Panc1 (cell line): ENCODE measurements at places on chromosomes 11 and 22. TPM values are rescaled to one million over a fixed set of nuclear protein-coding genes. Genes with fewer than 3 reads are reported as not detected.
A peak's percentile ranks its signal among the peaks of the same experiment; 100 is the strongest.

DNA sequence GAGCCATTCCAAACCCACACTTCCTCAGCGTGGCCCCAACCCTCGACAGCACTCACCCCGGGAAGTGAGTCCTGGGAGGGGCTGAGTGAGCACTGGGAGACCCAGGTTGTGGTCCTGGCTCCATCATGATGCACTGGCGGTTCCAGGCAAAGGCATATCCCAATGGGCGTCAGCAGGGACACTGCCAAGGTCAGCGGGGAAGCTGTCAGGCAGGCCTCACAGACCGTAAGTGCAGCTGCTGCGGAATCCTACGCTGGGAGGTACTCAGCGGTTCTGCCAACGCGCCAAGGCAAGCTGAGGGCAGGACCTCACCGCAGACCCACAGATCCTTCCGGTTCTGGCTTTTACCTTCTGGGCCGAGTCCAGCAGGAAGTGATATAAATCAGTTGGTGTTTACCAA is 1.4 kb upstream of the GAL3ST1 start:
- 0 out of 2 replicates have a peak, but pooled peaks cover 2% of the 10 kb centered on the region for H3K36me3 ChIP-seq
- no peak for DNase-seq
- H3K27me3 ChIP-seq: no peaks in the 10 kb centered on the region
- H3K4me3 ChIP-seq: no peak overlapping the region
- H3K4me1 ChIP-seq: peaks cover 11% of the 10 kb centered on the region

DNA sequence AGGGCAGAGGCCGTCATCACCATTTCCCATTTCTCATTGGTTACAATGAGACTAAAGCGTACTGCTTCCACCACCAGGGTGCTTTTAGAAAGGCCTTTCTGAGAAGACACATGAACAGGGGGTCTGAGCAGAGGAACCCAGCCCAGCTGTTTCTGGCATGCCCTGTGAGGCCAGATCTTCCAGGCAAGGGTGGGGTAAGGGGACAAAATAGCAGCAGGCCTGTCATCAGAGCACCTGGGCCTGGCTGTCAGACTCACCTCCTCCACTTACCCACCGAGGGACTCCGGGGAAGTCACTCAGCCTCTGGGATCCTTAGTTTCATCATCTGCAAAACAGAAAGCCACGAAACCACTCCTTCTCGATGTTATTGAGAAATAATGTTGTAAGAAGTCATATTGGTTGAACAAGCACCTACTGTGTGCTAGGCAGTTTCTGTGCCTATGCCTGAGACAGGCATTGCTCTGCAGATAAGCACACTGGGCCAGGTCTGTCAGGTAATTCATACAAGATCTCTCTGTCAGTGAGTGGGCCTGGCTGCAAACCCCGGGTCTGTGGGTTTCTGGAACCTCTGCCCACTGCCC is 8.8 kb upstream of the WNT11 start:
- H3K36me3 ChIP-seq: no peaks in the 10 kb centered on the region
- no peaks in the 10 kb centered on the region for H3K4me1 ChIP-seq
- no peak overlapping the region for H3K4me3 ChIP-seq

MUC2 gene
- total RNA-seq: 0.08 TPM

GRCh38 chr22:20549232-20549841 is 41.9 kb downstream of the MED15 start:
- no peak overlapping the region for H3K27ac ChIP-seq
- no peak overlapping the region for H3K4me3 ChIP-seq
- no peaks in the 10 kb centered on the region for H3K27me3 ChIP-seq

GRCh38 chr11:121341609-121342008 is 49.0 kb downstream of the SC5D start:
- H3K36me3 ChIP-seq: no peaks in the 10 kb centered on the region
- H3K27ac ChIP-seq: no peak overlapping the region
- H3K4me3 ChIP-seq: no peak overlapping the region
- DNase-seq: no peak
- no peaks in the 10 kb centered on the region for H3K4me1 ChIP-seq

GRCh38 chr11:7480113-7480512 is 5.2 kb upstream of the OLFML1 start:
- H3K4me3 ChIP-seq: no peak overlapping the region
- no peak for DNase-seq
- H3K27me3 ChIP-seq: peaks cover 10% of the 10 kb centered on the region
- H3K4me1 ChIP-seq: no peaks in the 10 kb centered on the region

DNA sequence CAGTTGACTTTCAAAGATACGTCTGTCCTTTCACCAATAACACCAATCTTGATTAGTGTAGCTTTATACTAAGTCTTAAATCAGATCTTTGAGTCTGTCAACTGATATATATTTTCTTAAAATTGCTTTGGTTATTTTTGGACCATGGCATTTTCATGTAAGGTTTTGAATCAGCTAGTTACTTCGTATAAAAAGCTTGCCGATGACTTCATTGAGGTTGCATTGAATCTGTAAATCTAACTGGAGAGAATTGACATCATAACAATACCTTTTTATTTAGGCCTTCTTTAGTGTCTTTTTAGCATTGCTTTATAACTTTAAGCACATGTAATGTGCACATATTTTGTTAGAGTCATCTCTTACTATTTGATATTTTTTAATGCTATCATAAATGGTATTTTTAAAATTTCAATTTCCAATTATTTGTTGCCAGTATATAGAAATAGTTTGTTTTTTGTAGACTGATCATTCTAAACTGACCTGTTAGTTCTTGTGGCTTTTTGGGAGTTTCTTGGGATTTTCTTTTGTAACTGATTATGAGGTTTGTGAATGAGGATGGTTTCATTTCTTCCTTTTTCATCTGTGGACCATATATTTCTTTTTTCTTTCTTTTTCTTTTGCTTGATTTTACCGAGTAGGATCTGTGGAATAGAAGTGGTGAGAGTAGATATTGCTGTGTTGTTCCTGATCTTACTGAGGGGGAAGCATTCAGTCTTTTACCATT is 61.4 kb downstream of the DDX10 start:
- H3K27ac ChIP-seq: no peak overlapping the region
- DNase-seq: no peak
- no peaks in the 10 kb centered on the region for H3K36me3 ChIP-seq
- no peak overlapping the region for H3K4me3 ChIP-seq
- no peaks in the 10 kb centered on the region for H3K4me1 ChIP-seq
- no peaks in the 10 kb centered on the region for H3K27me3 ChIP-seq

- no peak overlapping the region for H3K27ac ChIP-seq
- no peak overlapping the region for H3K4me3 ChIP-seq
- no peaks in the 10 kb centered on the region for H3K27me3 ChIP-seq
- H3K4me1 ChIP-seq: no peaks in the 10 kb centered on the region
- no peaks in the 10 kb centered on the region for H3K36me3 ChIP-seq
Observed at GRCh38 chr11:133692126-133692934, 153.0 kb downstream of the SPATA19 start.

GRAMD1B gene
- total RNA-seq: 0.46 TPM

APOA5 gene
- 0.39 TPM for total RNA-seq

GRCh38 chr22:32048069-32048468 is 5.0 kb downstream of the SLC5A1 start:
- no peaks in the 10 kb centered on the region for H3K27me3 ChIP-seq
- DNase-seq: no peak
- no peak overlapping the region for H3K4me3 ChIP-seq
- H3K4me1 ChIP-seq: no peaks in the 10 kb centered on the region

GRCh38 chr11:85679576-85679975 is 6.4 kb downstream of the CCDC89 start:
- H3K4me1 ChIP-seq: peaks cover 16% of the 10 kb centered on the region
- no peak for DNase-seq
- H3K27me3 ChIP-seq: no peaks in the 10 kb centered on the region
- H3K36me3 ChIP-seq: no peaks in the 10 kb centered on the region
- H3K27ac ChIP-seq: no peak overlapping the region

DNA sequence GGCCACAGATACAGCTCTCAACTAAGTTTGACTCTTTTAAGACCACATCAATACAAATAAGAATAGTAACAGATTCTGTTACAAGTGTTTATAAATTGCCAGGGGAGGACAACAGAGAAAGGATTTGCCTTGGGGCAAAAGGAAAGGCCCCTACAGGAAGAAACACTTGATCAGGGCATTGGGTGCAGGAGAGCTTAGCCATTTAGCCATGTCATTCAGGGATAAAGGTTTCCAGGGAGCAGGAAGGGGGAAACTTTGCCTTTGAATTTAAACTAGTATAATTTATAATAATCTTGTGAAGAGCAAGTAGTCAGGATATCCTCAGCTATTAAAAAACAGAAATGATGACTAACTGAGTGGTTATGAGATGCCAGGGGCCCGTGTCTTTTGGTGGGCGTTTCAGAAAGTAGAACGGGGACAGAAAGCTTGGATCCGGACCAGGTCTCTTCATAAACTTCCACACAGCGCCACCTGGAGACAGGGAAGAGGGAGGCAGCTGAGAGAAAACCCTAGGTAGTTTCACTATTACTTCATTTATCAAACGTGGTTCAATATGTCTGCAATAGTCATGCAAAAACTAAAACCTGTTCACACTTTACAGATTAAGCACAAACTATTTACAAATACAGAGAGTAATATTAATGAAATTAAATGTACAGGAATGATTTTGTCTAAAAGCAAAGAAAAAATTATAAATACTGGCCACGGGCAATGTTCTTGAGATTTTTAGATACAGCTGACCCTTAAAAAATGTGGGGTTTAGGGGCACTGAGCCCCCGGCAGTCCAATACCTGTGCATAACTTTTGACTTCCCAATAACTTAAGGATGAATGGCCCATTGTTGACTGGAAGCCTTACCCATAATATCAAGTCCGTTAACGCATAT is 11.0 kb upstream of the SLC5A4 start:
- peak; percentile 25 for DNase-seq
- H3K4me3 ChIP-seq: no peak overlapping the region
- no peaks in the 10 kb centered on the region for H3K4me1 ChIP-seq

ME3 gene
- 35.3 TPM for total RNA-seq

DNA sequence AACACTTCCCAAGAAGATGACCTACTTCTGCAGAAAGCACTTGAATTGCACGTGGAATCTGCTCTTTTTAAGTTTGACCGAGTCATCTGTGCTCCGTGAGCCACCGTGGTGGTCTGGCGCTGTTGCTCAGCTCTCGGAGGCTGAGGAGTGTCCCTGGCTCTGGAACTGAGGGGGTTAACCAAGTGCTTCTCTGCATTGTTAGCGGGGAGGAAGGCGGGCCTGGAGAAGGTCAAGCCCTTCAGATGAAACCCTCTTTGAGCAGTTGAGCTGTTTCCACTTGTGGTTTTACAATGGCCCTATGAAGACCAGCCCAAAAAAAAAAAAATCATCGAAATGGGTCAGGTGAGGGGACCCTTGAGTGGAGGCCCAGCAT is 286.4 kb downstream of the NTM start:
- H3K27me3 ChIP-seq: peaks cover 16% of the 10 kb centered on the region
- H3K36me3 ChIP-seq: no peaks in the 10 kb centered on the region
- DNase-seq: no peak

DNA sequence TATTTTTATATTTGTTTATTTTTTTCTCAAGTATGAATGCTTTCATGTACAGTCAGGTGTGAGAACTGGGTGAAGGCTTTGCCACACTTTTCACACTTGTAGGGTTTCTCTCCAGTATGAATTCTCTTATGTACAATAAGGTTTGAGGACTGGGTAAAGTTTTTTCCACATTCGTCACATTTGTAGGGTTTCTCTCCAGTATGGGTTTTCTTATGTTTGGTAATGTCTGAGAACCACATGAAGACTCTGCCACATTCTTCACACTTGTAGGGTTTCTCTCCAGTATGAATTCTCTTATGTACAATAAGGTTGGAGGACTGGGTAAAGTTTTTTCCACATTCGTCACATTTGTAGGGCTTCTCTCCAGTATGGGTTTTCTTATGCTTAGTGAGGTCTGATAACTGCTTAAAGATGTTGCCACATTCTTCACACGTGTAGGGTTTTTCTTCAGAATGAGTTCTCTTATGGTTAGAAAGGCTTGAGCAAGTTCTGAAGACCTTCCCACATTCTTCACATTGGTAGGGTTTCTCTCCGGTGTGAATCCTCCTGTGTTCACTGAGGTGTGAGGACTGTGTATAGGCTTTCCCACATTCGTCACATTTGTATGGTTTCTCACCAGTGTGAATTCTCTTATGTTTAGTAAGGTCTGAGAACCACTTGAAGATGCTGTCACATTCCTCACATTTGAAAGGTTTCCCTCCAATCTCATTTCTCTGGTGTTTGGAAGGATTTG is 19.7 kb downstream of the ZNF195 start:
- no peaks in the 10 kb centered on the region for H3K4me1 ChIP-seq
- no peak for DNase-seq
- H3K4me3 ChIP-seq: no peak overlapping the region
- peaks cover 49% of the 10 kb centered on the region for H3K36me3 ChIP-seq
- H3K27ac ChIP-seq: no peak overlapping the region
- no peaks in the 10 kb centered on the region for H3K27me3 ChIP-seq

GRCh38 chr11:3615998-3616397 is 25.8 kb downstream of the ART5 start:
- no peak for DNase-seq
- H3K4me3 ChIP-seq: no peak overlapping the region
- H3K27ac ChIP-seq: no peak overlapping the region

EHF gene
- 0.51 TPM for total RNA-seq

GRCh38 chr11:33040033-33040861 is 875 bp downstream of the TCP11L1 start:
- peak overlapping the region; percentile 86 for H3K4me3 ChIP-seq
- DNase-seq: no peak
- peaks cover 9% of the 10 kb centered on the region for H3K4me1 ChIP-seq
- no peaks in the 10 kb centered on the region for H3K27me3 ChIP-seq

RIMBP3B gene
- 0.54 TPM for total RNA-seq

DNA sequence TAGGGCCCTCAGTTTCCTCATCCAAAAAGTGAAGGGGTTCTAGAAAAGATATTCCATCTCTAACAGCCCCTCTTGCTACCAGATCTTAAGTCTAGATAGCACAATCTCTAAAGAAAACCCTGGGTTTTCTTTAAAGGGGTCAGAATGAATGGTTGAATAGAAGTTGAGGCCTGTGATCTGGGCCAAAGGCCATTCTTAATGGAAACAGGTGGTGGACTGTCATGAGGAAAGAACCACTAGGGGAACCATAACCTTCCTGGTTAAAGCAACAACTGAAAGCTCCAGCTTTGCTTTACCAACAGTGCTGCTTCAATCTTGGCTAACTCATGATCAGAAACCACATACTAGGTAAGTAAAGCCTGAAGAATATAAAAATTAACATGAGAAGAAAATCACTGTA is 1.8 kb downstream of the CELF1 start:
- H3K4me1 ChIP-seq: peaks cover 19% of the 10 kb centered on the region
- peak; percentile 25 for DNase-seq
- peaks cover 15% of the 10 kb centered on the region for H3K36me3 ChIP-seq
- peak overlapping the region; percentile 75 for H3K4me3 ChIP-seq
- H3K27me3 ChIP-seq: no peaks in the 10 kb centered on the region

DNA sequence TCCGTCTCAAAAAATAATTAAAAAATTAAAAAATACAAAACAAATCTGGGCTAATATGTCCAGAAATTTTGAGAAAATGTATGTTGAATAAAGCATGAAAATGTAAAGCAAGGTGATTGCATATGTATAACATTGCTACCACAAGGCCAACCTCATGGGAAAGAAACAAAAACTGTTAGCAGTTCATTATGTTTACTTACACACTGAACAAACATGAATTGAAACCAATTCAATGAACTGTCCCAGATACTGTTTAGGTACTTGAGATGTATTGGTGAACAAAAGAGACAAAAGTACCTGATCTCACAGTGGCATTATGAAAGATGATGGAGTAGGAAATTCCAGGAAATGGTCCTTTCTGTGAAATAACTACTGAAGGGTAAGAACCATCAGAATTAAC is 43.8 kb upstream of the IGLL5 start:
- H3K4me3 ChIP-seq: no peak overlapping the region
- no peaks in the 10 kb centered on the region for H3K36me3 ChIP-seq
- H3K27ac ChIP-seq: no peak overlapping the region
- no peak for DNase-seq
- H3K27me3 ChIP-seq: no peaks in the 10 kb centered on the region; the same call in none of the 2 replicates
